ENCODE measurements at places on chromosomes 13 and 19.

DNA sequence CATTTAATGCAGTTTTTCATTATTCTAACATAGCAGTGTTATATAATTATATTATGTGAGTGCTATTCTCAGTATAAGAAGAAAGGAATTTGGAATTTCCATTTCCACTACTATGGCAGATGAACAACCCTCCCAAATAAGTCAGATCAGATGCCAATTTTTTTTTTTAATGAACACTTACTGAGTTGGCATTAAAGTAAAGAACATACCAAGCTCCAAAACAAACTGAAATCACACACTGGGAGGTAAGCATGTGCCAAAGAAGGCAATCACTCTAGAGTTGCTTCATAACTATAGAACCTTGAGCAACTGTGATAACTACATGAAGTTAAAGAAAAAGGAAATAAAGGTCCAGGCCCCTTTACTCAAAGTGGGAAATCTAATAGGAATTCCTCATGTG is 90.3 kb downstream of the RNF17 start:
- no peak for DNase-seq

DNA sequence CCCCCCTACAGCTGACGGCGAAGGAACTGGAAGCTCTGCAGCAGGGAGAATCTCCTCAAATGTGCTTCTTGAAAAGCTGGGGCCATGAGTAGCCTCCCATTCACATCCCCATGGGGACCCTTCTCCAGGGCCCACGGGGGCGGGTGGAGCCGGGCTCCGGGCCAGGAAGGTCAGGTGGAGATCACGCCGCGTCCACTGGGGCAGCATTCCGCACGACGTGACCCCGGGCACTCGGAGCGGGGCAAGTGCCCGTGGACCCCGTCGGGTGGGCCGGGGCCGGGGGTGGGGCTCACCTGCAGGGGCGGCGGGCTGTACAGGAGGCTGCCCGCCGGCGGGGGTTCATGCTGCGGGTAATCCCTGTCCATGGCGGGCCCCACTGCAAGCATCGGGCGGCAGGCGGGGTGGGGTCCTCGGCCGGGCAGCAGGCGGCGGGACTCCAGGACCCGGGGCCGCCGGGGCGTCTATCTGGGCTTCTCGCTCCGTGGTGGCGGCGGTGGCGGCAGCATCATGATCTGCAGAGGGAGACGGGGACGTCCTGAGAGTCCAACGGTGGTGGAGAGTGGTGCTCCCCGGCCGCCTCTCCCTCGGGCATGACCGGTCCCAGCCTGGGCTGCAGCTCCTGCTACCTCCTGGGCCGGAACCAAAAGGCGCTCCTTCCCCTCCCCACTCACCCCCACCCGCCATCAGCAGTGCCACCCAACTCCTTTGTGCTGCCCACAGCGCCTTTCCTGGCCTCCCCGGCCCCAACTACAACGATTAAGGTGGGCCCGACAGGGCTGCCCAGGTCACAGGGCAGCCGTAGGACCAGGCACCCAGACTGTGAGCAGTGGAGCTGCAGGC is 20.0 kb downstream of the SBNO2 start:
- DNase-seq: no peak

DNA sequence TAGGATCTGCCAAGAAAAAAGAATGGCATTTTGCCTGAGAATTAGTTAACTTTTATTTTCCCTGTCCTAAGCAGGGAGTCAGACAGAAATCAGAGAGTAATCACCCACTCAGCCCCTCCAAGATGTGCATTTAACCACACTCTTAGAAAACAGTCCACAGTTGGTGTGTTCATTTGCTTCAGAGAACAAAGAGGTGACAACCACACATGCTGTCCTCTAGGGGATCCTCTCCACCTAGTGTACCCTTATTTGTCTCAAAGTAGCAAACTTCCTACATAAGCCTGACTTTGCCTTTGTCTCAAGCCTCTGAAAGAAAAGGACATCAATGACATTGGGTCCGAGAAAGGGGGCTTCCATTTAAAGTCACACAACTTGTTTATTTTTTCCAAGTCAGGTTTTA is 107.0 kb upstream of the RFC3 start:
- DNase-seq: no peak

- DNase-seq: peak; percentile 84
These were observed 3.7 kb downstream of the KCNC3 start for GRCh38 chr19:50325310-50326100.

- no peak for DNase-seq
These were observed 26.7 kb downstream of the CEACAM8 start for GRCh38 chr19:42568006-42568405.

DNA sequence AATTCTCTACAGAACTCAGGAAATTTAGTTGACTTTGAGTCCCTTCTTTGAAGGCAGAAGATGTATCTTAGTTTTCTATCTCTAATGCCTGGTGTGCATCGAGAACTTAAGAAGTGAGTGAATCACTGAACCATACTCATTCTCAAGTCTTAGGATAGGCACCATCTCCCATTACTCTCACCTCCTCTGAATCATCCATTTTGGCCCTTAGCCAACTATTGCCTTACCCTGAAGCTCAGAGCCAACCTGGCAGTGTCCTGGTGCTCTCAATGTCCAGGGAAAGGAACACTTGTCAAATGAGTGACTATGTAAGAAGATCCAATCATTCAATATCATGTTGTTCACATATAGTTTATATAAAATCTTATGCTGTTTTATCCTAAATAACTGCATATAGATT is 146.6 kb downstream of the RGCC start:
- no peak for DNase-seq

GRCh38 chr19:8373867-8374813 is 10.2 kb downstream of the ANGPTL4 start:
- DNase-seq: no peak

GRCh38 chr19:48637449-48637947 is 319 bp upstream of the DBP start:
- DNase-seq: peak; percentile 95

DNA sequence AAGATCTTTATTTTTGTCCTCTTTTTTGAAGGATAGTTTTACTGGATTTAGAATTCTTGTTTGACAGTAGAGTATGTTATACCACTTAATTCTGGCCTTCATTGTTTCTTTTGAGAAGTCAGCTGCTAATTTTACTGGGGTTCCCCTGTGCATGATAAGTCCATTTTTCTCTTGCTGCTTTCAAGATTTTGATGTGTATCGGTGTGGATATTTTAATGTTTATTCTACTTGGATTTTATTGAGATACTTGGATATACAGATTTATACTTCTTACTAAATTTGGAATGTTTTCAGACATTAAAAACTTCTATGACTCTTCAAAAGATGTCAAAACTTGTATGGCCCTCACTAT is 86.9 kb downstream of the URI1 start:
- no peak for DNase-seq

GRCh38 chr13:109817591-109818535 is 31.5 kb upstream of the IRS2 start:
- DNase-seq: no peak

GRCh38 chr13:94776956-94777355 is 64.6 kb upstream of the SOX21 start:
- no peak for DNase-seq

DNA sequence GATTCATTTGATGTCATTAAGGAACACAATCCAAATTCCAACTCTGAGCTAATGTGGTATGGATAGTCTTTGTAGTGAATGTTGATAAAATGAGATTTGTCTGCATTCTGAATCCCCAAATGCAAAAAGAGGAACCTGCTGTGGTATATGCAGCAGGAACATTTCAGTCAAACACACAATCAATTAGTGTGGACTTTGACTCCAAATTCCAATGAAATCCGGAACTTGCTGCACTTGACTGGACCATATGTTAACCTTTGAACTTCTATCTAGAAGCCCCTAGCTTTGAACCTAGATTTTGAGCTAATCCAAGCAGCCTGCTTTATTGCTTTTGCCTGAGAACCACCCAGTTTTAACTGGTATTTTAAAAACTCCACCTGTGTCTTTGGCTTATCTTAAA is 341.3 kb downstream of the SPRY2 start:
- no peak for DNase-seq

DNA sequence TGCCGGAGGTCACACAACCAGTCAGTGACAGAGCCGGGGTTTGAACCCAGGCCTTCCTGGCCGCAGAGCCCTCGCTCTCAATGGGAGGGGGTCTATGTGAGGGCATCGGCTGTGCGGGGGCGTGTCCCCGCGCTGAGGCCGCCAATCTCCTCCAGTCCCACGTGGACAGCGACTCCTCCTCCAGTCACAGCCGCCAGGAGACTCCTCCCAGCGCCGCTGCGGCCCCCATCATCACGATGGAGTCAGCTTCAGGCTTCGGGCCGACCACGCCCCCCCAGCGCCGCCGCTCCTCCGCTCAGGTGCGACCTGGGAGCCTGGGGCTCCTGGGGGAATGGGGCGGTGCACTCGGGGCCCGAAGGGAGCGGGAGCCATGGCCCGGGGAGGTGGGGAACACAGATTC is 6.0 kb downstream of the SPRED3 start:
- no peak for DNase-seq

GRCh38 chr13:58018865-58019264 is 387.3 kb downstream of the PCDH17 start:
- no peak for DNase-seq

- DNase-seq: no peak
These were observed 555.2 kb downstream of the SLITRK1 start for GRCh38 chr13:83327091-83327490.

DNA sequence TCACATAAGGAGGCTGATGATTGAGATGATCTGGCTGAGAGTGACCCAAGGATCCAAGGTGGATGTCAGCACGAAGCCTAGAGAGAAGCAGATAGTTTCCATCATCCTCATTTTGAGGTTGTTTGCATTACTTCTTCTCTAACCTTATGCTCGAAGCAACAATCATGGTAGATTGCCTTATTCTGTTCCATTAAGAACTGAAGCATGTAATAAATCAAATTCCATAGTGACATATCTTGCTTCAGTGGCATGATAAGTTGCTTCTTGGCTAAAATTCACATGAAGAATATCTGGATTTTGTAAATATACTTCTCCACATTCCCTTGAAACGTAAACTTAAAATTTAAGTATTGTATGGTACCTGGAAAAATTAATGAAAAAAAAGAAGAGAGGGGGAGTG is 377.8 kb upstream of the DACH1 start:
- DNase-seq: no peak

- DNase-seq: no peak
These were observed 18.8 kb downstream of the KL start for GRCh38 chr13:33034882-33035520.

GRCh38 chr13:22278336-22278929 is 607.6 kb downstream of the FGF9 start:
- peak; percentile 16 for DNase-seq

Measured in progenitor cell of endocrine pancreas (in vitro differentiated cells).